ENCODE measurements at places on chromosomes 16 and 17.
A peak's percentile ranks its signal among the peaks of the same experiment; 100 is the strongest.

DNA sequence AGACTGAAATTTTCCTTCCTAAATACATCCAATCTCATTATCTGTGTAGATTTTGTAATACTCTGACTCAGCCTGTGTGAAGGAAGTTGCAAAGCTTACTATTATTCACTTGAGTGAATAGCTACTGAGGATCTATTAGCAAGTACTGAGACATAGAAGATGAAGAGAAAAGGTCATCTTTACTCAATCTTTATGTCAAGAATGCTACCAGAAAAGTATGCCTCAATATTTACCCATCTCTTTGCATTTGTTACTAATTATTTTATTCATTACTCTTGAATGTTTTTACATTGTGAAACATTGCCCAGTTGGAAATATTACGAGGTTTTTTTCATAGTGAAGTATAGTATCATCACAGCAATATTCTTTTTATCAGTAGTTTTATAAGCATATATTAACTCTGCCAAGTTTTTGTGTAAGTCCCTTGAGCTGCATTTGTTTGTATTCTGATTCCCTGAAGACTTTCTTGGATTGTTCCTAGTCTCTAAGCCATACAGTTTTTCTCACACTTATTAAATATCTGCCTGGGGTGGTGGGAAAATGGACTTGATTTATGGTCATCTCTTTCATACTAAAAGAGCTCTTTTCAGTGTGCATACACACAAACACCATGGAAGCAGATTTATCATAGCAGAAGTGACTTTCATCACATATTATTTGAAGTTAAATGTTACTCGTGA, 110.4 kb downstream of the MRTFB start:
- no peak for DNase-seq

- peak; percentile 36 for DNase-seq
These were observed 76.4 kb downstream of the KCNJ12 start for GRCh38 chr17:21452377-21453143.

DNA sequence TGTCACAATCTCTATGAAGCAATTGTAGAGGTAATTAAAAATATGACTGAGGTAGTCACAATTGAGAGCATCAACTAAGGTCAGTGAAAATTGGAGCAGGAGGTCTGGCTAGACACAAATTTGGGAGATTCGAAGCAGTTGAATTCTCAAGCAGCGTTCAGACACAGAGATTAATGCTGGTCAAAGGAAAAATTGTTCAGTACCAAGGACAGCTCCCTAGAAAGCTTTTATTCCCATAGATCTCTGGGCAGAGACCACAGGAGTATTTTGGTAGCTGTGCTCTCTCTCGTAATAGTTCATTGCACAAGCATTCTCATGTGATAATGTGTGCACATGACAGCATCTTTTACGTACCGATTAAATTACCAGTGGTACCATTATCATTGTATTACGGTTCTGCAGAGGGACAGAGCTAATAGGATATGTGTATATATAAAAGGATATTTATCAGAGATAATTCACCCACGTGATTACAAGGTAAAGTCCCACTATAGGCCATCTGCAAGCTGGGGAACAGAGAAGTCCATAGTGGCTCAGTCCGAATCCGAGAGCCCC, 387.5 kb upstream of the HSBP1 start:
- DNase-seq = no peak

- DNase-seq = no peak
These were observed 72.7 kb downstream of the ABCC1 start for GRCh38 chr16:16021988-16022682.

- DNase-seq = no peak
These were observed 10.1 kb downstream of the TK2 start for GRCh38 chr16:66539623-66540469.

GRCh38 chr16:88789594-88789993, 4.6 kb upstream of the PIEZO1 start:
- DNase-seq = no peak

GRCh38 chr17:42049834-42050392, 488 bp downstream of the C17orf113 start:
- DNase-seq = no peak
